Activated naive CD8-positive, alpha-beta T cell treated with anti-CD3 and anti-CD28 coated beads, Interleukin-2, amount 50 U/mL, for 16 hours (primary cell): ENCODE measurements at places on chromosomes 2 and 18.

DNA sequence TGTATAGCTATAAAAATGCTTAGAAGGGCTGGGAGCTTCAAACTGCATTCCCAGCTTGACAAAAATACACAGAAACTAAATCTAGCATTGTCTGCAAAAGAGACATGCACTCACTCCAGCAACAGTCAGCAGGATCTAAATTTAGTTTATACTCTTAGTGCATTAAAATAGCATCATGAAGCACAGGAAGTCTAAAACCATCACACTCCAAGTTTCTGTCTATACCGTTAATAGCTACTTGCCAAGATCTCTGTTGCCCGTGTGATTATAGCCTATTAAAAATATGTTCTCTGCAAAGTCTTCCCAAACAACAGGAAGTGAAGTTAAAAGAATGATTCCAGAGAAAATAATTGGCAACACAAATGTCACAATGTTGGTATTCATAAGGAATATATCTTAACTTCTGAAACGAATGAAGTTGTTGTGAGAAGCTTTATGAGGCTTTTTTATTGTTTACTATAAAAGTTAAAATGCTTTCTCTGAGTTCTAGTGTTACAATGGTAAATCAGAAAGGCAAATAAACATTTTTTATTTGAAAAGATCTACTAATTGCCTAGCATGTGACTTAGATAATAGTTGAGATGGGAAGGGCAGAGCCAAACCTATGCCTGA, 184.2 kb downstream of the ZNF385B start:
- no peak for DNase-seq

GRCh38 chr2:99478632-99479031, 11.2 kb downstream of the REV1 start:
- DNase-seq: no peak

GRCh38 chr2:212181646-212182045, 357.0 kb downstream of the ERBB4 start:
- DNase-seq: no peak

GRCh38 chr18:61917818-61918217, 25.0 kb upstream of the RNF152 start:
- no peak for DNase-seq

DNA sequence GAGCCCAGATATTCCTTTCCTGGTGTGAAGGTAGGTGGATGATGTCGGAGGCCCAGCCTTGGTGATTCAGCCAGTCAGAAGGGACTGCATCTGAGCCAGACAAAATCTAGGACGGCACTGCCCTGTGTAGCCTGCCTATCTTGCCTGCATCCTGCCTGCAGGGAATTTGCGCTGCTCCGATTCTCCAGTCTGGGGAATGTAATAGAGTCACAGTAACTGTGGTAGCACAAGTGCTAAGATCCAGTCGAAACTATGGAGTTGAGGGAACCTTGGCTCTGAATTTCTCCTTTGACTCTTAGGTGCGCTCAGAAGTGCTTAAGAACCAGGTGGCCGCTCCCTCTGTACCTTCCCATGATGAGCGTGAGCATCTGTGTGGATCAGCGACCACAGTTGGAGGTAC, 15.9 kb downstream of the IL36B start:
- no peak for DNase-seq

- no peak for DNase-seq
Measured at GRCh38 chr18:76656925-76657827, 162.1 kb upstream of the ZNF516 start.

DNA sequence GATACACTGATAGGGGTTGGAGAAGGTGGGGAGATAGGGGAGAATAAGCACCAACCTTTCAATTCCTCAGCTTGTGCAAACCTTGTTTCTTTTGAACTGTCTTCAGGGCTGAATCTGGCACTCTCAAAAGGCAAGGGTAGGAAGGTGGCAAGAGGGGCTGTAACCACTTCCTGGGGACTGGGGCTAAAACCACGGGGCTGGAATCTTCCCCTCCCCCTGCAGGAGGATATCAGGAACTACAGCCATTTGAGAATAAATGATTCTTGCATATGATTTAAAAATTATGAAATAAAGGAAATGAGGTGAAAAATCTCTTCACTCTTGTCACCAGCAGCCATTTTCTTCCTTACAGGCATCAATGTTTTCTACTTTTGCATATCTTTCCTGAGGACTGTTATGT, 50.8 kb downstream of the ATOH8 start:
- DNase-seq: no peak

DNA sequence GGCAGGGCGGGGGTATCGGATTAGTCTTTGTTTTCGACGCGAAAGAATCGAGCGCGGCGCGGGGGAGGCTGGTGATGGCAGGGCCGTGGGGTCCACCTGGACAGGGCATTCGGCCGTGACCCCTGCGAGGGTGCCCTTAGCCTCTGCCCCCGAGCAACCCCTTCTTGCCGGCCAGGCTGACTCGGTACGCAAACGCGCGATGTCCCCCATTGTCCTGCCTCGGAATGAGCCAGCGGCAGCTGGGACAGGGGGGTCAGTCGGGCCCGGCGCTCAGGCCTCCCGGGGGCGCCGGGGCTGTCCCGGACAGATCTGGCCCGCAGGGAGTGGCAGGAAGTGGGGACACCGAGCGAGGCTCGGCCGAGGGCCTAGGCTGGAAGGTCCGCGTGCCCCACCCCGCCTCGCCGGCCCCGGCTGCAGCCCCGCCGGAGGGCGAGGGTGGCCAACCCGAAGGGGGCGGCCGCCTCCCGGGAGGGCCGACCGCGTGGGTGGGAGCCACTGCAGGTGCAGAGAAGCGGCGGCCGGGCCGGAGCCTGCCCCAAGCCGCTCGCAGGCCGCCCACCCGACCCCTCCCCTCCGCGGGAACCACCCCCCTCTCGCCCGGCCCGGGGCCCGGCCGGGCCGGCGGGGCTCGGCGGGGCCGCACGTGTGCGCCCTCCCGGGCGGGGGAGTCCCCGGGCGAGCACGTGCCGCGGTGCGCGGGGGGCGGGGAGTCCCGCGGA, at the start of gene TET3:
TET3 (plus strand) TSS at position 708 of the 719 bp plus-strand sequence. CDS start 1,494 bp downstream, outside the sequence.
- peak; percentile 36 for DNase-seq

DNA sequence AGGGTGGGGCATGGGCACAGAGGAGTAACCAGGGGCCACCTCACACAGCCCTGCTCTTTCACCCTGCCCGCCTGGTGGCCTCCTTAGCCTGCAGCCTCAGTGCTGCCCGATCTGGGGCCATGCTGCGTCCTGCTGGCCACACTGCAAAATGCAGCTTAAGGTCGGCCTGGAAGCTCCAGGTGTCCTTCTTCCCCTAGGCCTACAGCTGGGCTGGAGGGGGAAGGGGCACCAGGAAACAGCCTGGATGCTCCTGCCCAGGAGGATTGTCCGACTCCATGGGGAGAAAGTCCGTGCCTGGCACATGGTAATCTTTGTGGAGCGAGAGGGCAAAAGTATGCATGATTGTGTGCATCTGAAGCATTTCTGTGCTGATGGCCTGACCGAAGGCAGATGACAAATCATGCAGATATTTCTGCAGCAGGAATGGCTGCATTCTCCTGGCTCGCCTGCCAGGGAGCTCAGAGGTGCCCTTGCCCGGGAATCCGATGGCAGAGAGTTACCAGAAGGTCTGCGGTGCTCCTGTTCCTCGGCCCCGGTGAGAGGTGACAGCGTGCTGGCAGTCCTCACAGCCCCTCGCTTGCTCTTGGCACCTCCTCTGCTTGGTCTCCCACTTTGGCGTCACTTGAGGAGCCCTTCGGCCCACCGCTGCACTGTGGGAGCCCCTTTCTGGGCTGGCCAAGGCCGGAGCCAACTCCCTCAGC, 12.8 kb upstream of the ALPP start:
- DNase-seq: no peak

DNA sequence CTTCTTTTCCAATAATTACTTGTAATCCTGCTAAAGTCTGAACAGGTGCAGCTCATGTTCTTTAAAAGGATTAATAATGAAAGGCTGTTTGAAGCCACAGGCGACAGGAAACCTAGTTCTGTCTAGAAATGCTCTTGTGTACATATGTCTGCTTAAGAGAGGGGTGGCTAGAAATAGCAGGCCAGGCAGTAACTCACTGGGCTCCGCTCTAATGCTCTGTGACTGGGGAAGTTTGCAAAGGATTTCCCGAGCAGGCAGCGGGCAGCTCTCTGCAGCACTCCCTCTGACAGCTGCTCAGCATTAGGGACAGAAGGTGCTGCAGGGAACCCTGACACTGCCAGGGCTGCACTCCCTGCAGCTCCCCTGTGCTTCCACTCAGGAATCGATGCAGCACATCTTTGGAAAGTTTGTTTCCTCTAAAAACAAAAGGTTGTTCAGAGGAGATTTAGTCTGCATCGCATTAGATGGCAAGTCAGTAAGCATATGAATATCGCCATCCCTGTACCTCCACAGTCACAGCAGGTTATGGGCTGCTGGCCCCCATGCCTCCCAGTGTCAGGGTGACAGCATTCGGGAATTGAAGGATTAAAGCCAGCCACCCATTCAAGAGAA, 33.1 kb upstream of the TTC39C start:
- DNase-seq: no peak

GRCh38 chr2:99648906-99649789, 159.3 kb upstream of the REV1 start:
- DNase-seq: no peak

DNA sequence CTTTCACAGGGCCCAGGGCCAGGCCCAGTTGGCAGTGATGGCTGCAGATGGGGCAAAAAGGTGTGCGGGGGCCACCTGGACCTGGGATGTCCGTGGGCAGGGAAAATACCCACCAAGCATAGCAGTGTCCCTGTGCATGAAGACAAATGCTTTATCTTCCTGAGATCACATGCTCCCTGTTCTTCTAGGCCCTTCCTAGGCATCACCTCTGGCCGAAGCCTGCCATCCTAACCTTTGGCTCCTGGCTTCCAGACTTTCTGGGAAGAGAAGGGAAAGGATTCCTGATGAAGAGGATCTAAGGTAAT, 105.0 kb upstream of the SMAD2 start:
- DNase-seq: no peak

- DNase-seq: no peak
Measured at GRCh38 chr2:2182551-2183071, 148.5 kb downstream of the MYT1L start.
